ENCODE measurements at places on chromosomes 6 and 20.

DNA sequence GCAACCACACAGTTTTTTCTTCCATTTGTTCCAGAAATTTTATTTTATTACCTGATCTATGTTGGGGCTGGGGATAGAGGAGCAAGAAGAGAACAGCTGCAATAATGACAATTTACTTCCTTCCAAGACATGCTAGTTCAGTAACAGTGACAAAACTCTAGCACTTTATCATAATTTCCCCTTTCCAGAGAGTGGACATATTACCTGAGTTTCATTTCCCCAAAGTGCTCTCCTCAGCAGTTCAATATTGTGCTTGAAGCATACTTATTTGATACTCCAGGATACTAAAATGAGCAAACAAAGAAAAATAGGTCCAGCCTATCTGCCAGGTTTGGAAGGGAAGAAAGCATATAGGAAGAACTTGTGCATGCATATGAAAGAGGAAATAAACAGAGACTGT is 157.7 kb downstream of the ID4 start:
- DNase-seq: no peak

DNA sequence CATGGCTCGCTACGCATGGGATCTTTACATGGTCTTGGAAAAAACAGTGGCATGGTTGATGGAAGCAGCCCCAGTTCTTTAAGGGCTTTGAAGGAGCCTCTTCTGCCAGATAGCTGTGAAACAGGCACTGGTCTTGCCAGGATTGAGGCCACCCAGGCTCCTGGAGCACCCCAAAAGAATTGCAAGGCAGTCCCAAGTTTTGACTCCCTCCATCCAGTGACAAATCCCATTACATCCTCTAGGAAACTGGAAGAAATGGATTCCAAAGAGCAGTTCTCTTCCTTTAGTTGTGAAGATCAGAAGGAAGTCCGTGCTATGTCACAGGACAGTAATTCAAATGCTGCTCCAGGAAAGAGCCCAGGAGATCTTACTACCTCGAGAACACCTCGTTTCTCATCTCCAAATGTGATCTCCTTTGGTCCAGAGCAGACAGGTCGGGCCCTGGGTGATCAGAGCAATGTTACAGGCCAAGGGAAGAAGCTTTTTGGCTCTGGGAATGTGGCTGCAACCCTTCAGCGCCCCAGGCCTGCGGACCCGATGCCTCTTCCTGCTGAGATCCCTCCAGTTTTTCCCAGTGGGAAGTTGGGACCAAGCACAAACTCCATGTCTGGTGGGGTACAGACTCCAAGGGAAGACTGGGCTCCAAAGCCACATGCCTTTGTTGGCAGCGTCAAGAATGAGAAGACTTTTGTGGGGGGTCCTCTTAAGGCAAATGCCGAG is 78.2 kb downstream of the ASXL1 start:
- no peak for DNase-seq

- DNase-seq: no peak
Measured at GRCh38 chr20:49687595-49688567, 25.8 kb downstream of the B4GALT5 start.

GRCh38 chr6:46325561-46326530 is 155.1 kb upstream of the ENPP5 start:
- DNase-seq: peak; percentile 19

DNA sequence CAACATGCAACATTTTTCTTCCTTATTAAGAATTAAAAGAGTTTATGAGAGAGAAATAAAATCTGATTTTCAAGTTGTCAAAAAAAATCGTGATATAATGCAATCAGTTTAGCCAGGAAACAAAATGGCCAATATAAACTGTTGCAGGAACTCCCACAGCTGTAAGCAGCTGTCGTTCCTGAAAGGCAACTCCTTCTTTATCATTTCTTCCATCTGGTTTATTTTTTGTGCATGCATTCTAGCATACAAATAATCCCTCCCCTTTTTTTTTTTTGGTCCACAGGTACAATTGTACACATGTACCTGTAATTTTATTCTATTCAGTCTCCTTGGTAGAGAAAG is 19.7 kb downstream of the TRAF3IP2 start:
- no peak for DNase-seq

GRCh38 chr20:57810511-57811373 is 100.9 kb upstream of the PMEPA1 start:
- DNase-seq: no peak

- DNase-seq: no peak
Measured at GRCh38 chr6:170536671-170537070, 16.4 kb downstream of the PSMB1 start.

DNA sequence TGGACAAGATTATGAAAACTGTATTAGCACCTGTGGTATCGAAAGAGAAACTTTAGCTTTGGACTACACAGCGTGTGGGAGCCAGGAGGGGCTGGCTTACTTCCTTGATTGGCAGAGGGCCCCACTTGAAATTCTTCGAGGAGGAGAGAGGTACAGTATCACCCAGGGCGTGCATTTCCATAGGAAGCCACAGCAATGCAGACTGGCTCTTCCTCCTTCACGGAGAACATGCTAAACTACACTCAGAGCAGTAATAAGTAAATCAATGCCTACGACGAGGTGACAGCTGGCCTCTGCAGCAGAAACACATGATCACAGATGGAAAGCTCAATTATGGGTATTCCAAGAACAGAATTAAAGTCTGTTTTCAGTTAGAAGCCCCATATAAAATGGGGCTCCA is 44.2 kb downstream of the MYLK4 start:
- DNase-seq: no peak

DNA sequence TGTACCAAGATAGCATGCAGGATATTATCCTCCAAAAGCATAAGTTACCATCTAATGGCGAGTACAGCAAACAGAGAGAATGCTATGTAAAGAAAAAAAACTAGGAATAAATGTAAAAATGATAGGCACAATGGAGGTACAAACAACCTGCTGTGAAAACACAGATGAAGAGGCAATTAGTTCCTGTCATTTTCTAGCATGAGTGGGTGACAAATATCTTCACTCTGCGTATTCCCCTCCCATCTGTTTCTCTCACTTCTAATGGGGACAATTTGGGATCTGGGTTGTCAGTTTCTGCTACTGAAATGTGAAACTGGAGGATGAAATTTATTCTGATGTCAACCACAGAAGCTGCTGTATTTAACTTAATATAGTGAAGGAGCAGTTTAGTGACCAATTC is 11.7 kb upstream of the PTPRK start:
- no peak for DNase-seq

DNA sequence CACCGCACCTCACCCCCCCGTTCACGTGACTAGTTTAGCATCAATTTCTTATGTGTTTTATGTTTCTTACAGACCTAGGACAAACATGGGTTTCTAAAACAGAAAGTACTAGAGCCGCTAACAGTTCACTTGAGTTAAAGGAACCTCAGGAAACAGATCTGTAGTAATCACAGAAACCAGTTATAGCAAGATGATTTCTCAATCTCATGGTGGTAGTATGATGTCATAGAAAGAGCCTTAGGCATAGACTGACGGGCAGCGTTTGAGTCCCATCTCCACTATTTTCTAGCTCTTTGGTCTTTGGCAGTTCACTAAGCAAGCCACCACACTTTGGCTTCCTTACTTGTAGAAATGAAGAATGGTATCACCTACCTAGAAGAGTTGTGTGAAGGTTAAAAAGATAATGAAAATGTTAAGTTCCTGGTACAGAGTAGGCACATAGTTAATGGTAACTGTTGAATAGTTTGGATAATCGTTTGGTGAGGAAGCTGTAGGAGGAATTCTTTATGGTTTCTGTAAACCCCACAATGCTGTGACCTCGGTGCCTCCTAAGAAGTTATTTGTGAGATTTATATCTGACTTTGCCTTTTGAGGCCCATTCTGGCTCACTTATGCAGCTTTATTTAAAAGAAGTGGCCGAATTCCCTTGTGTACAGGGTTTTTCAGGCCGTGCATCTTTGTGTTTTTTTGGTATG is 21.3 kb downstream of the CTNNBL1 start:
- DNase-seq: no peak

DNA sequence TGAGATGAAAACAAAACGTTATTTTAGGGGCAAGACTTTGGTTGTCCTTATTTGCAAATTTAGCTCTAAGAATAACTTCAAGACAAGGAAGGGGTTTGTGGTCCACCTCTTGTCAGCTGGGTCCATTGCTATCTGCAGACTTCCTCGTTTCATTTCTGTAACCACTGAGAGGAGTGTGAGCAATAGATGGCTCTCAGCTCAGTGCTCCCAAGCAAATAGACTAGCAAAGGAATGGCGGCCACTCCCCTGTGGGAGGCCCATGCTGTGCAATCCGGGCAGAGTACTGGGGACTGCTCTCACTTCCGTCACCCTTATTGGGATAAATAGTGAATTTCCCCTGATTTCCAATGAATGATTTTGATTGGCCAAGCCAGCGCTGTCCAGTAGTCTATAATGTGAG is 176.6 kb downstream of the ZDHHC14 start:
- DNase-seq: no peak

DNA sequence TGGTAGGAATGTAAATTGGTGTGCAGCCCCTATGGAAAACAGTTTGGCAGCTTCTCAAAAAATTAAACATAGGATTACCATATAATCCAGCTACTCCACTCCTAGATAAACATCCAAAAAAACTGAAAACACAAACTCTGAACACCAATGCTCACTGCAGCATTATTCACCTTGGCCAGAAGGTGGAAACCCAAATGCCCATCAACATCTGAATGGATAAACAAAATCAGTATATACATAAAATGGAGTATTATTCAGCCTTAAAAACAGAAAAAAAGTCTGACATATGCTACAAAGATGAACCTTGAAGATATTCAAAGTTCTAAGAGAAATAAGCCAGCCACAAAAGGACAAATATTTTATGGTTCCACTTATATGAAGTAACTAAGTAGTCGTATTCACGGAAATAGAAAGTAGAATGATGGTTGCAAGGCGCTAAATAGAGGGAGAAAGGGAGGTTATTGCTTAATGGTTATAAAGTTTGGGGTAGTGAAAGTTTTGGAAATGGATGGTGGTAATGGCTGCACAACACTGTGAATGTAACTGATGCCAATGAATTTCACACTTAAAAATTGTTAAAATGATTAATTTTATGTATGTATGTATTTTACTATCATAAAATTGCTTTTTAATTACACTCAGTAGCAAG is 4.0 kb downstream of the PHF10 start:
- peak; percentile 28 for DNase-seq

GRCh38 chr6:161029195-161029809 is 37.7 kb downstream of the MAP3K4 start:
- DNase-seq: no peak

DNA sequence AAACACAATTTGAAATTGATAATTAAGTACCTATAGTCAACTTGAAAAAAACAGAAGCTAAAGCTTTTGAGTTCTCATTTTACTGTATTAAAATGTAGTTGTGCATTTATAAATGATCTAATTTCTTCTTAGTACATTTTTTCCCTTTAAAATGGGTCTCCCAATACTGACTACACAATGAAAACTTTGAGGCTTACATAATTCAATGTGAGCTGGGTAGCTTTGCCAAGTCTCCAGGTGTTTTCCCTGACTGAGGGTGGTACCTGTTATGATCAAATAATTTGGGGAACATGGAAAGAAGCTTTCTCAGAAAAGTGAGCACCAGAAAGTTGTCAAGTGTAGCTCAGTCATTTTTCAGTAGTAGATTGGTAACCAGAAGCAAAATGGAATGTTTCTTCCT is 74.3 kb downstream of the ARMC2 start:
- no peak for DNase-seq

GRCh38 chr20:48338717-48339116 is 489.1 kb downstream of the PREX1 start:
- DNase-seq: no peak

- DNase-seq: no peak
Measured at GRCh38 chr6:22809370-22809769, 240.0 kb downstream of the HDGFL1 start.

DNA sequence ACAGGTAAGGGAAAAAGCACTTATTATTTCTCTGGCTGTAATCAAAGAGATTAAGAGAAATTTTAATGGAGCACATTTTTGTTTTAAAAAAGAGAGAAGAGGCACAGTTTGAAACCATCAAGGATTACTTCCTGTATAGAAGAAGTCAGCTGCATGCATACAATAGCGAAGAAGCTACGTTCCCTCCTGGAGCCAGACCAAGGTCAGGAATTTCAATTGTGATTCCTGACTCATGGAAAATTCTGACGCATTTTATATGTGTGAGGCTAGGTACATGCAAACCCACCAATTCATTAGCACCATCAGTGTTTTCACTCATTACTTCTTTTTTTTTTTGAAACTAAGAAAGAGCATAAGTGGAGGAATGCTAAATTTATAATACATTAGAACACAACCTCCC is 232.7 kb upstream of the SGK1 start:
- DNase-seq: no peak

- no peak for DNase-seq
Measured at GRCh38 chr20:17442588-17442987, 88.6 kb downstream of the BFSP1 start.

DNA sequence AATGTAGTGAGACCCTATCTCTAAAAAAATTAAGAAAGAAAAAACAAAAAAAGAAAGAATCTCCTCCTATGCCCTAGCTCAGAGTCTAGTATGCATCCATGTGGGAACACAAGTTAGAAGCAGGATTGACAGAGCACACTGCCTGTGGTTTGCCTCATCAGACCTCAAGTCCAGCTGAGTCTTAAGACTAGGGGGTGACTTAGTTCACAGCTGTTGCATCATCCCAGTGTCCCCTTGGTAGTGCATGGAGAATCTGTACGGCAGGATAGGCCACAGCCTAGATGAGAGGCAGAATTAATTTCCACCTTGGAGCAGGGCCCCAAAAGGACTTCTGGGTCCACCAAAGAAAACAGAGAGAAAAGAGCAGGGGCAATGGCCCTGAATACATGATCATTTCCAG is 13.7 kb downstream of the PNPLA1 start:
- no peak for DNase-seq

DNA sequence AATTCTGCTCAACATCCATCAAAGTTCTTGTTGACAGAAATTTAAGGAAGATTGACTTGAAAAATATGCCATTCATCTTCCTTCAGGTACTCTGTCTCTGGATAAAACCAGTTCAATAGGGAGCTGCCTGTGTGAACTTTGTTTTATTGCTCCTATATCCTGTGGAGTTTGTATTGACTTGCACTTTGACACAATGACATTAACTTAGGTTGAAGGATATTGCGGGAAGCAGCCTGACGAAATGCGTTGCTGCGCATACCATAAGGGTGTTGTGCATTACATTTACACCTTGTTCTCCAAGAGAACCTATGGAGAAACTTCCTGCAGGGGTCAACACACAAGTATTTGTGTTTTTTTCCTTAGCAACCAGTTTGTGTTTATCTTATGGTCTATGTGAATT is 185.4 kb upstream of the GRIK2 start:
- DNase-seq: no peak
